ENCODE measurements at places on chromosomes 13 and 19.

GRCh38 chr19:43316591-43317319 is 36.7 kb upstream of the CD177 start:
- DNase-seq: no peak

- no peak for DNase-seq
These were observed 29.2 kb downstream of the COG6 start for GRCh38 chr13:39684531-39685137.

- no peak for DNase-seq
These were observed 650.8 kb upstream of the MIR17HG start for GRCh38 chr13:90696656-90697055.

GRCh38 chr13:99765869-99766268 is 205.7 kb downstream of the ZIC5 start:
- no peak for DNase-seq

DNA sequence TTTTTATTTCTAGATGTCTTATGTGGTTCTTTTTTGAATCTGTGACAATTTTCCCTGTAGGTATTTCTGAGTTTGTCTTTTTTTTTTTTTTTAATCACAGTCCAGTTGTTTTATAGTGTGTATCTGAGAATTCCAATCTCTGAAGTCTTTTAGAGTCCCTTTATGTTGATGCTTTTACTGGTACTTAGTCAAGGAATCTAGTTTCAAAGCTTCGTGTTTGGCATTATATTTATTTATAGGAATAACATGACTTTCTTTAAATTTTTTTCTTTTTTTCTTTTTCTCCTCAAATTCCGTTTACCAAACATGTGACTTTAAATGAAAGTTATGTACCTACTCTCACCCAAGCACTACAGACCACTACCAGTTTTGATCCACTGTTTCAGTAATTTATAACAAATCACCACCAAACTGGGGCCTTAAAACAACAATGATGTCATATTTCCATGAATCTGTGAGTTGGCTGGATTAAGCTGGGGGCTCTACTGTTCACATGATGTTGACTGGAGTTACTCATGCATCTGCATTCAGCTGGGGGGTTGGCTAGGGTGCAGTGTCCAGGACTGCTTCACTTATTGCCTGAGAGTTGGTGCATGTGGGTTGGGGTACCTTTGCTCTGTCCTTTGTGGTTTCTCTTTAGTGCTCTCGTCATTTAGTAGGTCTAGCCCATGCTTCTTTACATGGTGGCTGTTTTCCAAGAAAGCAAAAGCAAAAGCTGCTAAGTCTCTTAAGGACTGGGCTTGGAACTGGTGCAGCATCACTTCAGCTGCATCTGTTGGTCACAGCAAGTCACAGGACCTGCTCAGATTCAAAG is 22.3 kb downstream of the KCTD4 start:
- DNase-seq: no peak

DNA sequence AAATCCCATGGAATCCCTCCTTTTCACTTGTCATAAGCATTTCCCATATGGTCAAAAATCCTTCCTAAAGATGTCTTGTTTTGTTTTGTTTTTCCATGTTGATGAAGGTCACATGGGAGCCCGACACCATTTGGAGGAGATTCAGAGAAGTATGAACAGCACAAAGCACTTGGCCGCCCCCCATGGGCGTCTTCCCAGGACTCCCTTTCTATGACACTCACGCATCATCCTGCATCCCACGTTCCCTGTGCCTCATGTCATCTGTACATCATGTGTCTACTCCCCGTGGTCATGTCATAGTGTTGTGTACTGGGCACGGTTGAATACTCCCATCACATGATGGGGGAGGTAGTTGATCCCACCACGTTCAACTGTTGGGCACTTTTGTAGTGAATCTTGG is 2.0 kb downstream of the ZSCAN1 start:
- DNase-seq: no peak

DNA sequence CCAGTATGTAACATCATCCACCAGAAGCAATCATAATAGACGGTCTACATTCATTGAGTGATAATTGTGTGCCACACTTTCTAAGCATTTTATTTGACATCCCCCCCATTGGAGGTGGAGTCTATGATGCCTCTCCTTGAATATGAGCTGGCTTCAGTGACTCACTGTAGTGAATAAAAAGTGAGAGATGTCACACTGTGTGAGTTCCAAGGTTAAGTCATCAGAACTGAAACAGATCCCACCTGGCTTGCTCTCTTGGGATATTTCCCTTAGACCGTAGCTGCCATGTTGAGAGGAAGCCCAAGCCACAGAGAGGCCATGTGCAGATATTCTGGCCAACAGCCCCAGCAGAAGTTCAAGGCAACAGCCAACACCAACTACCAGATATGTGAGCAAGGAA is 12.6 kb downstream of the RTBDN start:
- no peak for DNase-seq

DNA sequence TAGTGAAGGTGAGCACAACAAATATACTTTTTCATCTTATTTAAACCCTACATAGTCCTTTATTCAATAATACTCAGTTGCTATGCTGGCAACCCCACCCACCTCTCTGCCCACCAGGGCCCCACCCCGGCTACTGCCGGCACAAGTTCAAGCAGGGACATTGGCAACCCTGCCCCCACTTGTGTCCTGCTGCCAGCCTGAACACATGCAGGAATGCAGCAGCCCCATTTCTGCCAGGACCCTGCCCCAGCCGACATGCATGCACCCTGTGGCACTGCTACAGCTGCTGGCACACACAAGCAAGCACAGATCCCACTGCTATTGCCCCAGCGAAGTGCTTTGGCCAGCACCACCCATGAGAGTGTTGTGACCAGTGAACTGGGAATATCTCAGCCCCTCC is 289.8 kb downstream of the COG6 start:
- DNase-seq: no peak

DNA sequence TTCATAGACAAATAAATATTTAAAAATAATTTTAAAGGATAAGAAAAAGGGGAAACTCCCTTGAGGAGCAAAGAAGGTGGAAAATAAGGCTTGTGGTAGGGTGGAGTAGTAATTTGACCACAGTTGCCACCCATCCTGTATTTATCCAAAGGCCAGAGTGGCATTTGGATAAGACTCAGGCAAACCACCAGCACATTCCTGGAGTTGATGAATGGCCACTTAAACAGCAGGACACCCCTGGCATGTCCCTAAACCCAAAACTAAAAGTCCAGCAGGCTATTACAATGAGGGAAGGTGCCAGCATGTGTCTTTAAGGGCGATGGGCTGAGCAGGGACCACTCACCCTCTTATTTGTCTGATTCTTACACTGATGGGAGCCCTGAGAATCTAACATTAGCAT is 9.8 kb upstream of the FRY start:
- DNase-seq: no peak

DNA sequence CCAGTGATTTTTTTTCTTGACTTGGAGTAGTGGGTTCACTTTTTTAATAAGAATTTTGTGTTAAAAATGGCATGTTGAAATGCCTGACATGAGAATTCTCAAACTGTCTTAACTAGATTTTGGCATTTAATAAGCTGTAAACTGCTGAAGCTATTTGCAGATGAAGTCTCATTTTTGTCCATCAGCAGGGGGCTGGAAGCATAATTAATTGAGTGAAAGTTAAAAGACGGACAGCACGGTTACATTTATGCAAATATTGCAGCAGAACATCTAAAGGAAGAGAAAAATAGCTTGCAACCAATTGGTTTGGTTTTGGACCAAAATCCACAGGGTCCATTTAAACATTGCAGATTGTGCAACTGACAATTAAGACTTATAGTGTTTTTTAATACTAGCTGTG is 837.3 kb upstream of the KLHL1 start:
- DNase-seq: no peak

- no peak for DNase-seq
These were observed 141.4 kb upstream of the SGCG start for GRCh38 chr13:23039266-23039935.

DNA sequence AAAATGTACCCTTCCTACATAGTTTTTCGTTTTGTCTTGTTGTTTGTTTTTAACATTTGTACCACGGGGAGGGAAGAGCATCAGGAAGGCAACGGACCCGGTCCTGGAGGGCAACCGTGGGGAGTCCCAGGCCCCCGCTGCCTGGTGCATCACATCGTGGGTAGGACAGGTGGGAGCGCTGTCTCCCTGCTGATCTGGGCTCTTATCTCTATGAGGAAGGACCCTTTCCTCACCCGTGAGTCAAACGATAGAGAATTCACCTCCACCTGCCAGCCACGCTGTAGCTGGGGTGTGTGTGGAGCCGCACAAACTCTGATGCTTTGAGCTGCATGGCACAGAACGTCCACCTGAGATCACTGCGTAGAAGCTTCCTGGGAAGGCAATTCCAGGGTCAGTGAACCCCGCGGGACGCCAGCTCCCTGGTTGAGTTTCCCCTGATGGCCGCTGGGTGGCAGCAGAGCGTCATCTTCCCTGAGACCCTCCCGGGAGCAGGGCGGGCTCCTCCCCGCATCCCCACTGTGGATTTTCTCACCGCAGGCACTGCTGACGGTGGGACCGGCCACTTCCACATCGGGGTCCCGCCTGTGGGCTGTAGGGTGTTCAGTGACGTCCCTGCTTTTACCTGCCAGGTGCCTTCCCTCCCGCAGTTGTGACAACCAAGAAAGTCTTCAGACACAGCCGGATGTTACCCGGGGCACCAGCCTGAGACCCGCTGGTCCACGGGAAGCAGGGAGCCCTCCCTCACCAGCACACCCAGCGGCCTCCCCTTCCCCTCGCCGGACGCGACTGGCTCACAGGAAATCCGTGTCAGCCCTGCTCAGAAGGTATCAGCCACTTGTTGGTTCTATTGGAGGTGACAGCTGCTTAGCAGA is 54.7 kb downstream of the ZNF787 start:
- peak; percentile 70 for DNase-seq

DNA sequence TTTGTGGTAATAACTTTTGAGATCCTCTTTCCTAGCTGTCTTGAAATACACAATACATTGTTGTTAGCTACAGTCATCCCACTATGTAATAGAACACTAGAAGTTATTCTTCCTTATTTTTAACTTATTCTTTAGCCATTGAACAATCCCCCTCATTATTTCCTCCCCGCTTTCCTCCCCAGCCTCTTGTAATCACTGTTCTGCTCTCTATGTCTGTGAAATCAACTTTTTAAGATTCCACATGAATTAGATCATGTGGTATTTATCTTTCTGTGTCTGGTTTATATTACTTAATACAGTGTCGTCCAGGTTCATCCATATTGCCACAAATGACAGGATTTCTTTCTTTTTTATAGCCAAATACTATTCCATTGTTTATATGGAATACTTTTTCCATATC is 72.9 kb downstream of the SLC10A2 start:
- DNase-seq: no peak

- no peak for DNase-seq
These were observed 31.8 kb downstream of the TPP2 start for GRCh38 chr13:102628559-102628958.

DNA sequence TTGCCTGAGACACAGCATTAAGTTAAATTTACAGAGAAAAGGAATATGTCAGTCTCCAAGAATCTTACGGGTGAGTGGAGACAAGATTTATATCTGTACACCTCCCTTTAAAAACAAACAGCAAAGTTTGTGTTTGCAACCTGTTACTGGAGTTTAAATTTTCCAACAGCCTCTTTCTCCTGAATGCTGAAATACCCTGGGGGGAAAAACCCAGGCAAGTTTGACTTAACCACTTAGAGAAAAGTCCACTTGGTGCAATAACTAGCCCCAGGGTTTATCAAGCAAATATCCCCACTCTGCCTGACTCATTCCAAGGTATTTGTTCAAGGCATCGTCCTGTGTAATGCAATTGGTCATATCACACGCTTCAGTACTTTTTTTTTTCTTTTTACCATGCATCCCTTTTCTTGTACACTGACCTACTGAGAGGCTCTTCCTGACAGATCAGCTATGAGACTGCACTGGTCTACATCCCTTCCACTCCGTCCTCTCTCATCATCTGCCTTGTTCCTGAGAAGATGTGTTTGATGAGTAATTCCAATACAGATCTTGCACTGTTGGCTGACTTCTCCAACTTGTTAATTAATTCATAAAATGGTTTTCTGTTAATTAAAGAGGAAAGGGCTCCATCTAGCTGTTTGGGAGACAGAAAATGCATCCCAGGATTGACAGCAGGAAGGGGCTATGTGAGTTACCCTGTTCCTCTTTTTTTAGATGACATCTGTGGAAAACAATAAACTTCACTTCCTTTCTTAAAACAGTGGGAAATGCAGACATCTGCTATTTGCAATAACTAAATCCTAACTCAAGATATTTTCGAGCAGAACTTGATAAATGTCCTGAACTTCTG is 212.5 kb upstream of the IRS2 start:
- no peak for DNase-seq

- DNase-seq: no peak
These were observed 56.9 kb downstream of the NFIC start for GRCh38 chr19:3423183-3423829.

GRCh38 chr13:23794267-23795161 is 94.7 kb downstream of the MIPEP start:
- no peak for DNase-seq

GRCh38 chr19:30630289-30631032 is 258.3 kb downstream of the ZNF536 start:
- DNase-seq: no peak

DNA sequence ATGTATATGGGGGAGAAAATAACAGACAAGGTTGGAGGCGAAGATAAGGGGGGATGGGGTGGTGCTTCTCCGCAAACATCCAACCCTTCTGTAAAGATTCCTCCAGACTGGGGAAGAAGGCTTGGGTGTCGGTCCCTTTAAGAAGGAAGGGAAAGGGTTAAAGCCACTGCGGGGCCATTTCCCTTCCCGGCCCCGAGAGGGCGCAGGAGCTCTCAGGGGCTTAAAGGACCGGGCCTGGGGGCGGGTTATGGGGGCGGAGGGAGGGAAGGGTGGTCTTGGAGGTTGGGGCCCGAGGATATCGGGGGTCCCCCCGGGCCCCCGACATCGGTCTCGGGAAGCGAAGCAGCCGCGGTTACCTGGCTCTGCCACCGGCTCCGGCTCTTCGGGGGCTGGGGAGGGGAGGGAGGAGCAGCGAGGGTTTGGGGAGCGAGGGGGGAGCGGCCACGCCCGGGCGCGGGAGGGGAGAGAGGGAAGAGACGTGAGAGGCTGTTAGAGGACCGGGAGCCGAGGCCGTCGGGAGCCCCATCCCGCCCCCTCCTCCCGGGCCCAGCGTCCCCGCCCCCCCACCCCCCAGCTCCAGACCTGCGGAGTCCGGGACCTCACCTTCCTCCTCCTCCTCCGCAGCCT is 2.8 kb downstream of the TNNT1 start:
- peak; percentile 79 for DNase-seq

DNA sequence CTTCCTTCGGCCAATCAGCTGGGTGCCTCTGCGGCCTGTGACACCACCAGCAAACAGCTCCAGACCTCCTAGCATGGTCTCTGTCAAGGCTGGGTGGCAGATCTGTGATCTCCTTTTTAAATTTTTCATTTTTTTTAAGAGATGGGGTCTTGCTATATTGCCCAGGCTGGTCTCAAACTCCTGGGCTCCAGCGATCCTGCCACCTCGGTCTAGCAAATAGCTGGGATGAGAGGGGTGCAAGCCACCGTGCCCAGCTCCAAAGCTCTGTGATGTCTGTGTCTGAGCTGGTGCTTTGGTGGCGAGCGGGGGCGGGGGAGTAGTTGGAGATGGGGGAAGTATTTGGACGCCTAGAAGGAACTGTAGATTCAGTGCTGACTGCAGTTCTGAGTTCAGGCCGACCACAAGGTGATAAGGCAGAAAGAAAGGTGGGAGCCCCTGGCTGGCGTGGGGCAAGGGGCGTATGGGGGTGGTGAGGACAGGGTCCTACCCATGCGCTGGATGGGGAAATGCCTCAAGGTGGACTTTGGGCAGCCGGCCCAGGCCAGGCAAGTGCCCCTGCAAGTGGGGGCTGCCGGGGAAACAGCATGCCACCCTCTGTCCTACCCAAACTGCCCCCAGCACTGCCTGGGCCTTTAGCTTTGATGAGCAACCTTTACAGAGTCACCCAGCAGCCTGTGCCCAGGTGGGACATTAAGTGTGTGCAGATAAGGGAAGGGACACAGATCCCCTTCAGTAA is 5.5 kb downstream of the DPP9 start:
- no peak for DNase-seq
